ENCODE measurements at places on chromosomes 16 and 17.

DNA sequence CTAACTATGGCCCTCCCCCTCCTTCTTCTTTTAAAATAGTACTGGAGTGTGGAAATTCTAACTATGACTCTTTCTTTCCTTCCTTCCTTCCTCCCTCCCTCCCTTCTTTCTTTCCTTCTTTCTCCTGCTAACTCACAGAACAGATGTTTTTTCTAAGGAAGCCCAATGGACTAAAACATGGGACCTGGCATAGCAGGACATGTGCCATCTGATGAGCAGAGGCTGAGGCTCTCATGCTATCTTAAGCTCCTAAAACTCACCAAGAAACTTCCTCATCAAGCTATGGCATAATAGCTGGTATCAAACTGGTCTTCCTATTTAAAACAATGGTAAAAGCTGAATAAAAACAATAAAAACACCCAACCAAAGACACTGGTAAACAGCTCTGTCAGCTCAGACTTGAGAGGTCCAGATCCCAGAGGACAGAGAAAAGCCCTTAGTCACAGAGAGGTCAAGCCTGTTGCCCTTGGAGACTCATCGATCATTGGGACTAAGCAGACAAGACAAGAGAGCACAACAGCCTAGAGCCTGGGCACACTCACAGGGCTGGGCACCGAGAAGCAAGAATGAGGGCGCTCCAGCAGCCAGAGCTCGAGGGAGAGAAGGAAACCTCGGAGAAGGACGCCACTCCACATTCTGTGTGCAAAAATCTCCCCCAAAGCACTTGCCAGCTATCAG, 27.6 kb downstream of the SLC38A10 start:
- no peak for DNase-seq

DNA sequence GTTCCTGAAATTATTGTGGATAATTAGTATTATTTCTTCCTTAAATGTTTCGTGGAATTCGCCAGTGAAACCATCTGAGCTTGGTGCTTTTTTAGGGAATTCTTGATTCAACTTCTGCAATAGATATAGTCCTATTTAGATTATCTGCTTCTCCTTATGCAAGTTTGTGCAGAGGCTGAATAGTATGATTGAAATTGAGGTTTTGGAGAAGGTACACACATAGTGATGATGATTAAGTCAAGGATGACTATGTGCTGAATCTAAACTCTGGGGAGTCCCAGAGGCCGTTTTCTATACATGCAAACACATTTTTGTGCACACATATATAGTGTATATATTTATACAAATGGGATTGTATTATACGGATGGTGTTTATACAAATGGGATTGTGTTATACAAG, 5.2 kb upstream of the MYH4 start:
- DNase-seq, result no peak

DNA sequence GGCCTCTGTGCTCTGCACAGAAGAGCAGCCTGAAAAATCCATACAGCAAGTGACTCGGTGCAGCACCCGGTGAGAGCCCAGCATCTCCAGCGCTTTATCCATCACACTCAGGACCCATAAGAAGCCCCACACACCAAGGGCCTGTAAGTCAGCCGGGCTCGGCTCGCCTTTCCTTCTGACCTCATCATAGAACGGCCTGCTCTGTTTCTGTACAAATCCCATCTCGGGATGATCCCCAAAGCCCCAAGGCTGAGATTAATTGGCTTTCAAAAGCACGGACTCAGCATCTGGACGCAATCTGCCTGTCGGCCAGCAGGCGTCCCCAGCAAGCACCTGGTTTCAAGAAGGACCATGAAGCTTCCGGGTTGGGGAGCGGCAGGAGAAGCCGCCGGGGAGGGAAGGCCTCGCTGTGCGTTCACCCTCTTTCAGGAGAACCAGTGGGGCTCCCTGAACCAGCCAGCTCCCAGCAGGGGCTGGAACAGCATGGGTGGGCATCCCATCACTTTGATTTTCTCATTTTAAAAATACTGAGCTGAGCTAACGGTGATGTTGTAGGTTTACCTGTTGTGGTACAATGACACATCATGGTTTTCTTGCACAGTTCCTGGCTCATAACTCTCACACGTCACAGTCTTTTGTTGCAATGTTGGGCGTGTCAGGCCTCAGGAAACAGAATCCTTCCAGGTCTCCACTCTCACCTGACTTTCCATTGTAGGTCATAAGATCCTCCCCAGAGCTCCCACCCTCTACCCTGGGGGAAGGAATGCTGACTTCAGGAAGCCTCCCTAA, 6.7 kb downstream of the CCDC57 start:
- DNase-seq, result peak; percentile 86

DNA sequence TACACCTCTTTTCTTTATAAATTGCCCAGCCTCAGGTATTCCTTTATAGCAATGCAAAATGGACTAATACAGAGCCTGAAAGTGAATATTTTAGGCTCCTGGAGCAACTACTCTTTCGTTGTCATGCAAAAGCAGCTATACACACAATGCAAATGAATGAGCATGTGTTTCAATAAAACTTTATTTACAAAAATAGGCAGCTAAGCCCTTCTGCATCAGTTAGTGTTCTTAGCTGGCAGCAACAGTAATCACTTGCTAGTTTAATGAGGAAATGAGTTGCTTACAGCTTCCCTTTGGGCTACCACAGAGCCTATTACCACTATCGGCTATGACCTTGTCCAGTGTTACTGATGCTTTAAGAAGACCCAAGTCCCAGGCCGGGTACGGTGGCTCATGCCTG, 402.9 kb downstream of the XYLT1 start:
- DNase-seq, result no peak

DNA sequence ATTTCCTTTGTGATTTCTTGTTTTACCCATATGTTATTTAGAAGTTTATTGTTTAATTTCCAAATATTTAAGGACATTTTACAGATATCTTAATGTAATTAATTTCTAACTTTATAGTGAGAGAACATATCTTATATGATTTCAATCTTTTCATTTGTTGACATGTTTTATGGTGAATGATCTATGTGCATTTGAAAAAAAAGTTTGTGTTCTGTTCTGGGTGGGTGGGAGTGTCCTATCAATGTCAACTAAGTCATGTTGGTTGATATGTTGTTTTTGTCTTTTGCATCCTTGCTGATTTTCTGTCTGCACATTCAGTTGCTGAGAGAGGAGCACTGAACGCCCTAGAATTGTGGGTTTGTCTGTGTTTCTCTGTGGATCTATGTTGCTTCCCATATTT, 50.3 kb upstream of the CBFA2T3 start:
- DNase-seq, result no peak

- DNase-seq, result peak; percentile 81
Measured at GRCh38 chr16:84738255-84739038, 38.6 kb downstream of the USP10 start.

- DNase-seq, result no peak
Measured at GRCh38 chr17:43003542-43004172, 2.9 kb upstream of the IFI35 start.

GRCh38 chr16:12539185-12539929, 264.3 kb downstream of the CPPED1 start:
- no peak for DNase-seq

DNA sequence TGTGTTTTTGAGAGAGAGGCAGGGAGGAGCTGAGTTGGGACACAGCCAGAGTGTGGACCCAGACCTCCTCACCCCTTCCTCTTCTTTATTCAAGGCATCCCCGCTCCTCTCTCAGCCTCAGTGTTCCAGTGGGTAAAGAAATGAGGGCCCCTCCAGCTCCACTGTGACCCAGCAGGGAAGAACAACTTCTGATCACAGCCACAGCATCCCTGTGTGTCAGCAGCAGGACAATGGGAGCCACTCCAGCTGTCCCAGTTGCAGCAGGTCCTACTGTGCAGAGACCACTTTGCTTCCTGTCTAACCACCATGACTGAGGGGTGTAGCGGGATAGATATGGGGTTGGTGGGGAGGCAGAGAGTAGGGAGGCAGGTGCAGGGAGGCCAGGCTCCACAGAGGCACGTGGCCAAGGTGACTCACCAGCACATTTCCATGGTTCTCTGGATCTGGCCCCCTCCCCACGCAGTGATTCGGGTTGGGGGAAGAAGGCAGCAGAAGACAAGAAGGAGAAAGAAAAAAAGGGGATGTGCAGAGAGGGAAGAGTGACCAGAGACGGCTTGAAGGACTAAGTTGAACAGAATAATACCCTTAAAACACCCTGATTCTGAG, 24.5 kb downstream of the PIK3R5 start:
- DNase-seq, result peak; percentile 38

DNA sequence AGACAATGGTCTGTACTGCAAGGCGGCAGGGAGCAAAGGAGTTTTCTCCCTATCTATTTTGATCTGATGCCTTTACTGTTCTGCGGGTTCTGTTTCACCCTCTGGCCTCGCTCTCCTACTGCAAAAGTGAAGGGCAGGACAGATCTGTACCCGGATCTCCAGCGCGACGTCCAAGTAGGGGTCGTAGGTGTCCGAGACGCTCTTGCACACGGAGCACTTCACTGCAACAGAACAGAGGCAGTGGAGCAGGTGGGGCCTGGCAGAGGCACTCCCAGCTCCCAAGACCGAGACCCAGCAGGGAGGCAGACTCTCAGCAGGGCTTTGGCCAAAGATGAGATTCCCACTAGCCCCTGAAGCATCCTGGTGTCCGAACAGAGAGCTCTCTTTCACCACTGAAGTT, 19.8 kb downstream of the USP36 start:
- DNase-seq, result no peak

- DNase-seq, result no peak
Measured at GRCh38 chr17:65511316-65511715, 50.1 kb downstream of the AXIN2 start.
